ENCODE measurements at places on chromosomes 1 and 21.

DNA sequence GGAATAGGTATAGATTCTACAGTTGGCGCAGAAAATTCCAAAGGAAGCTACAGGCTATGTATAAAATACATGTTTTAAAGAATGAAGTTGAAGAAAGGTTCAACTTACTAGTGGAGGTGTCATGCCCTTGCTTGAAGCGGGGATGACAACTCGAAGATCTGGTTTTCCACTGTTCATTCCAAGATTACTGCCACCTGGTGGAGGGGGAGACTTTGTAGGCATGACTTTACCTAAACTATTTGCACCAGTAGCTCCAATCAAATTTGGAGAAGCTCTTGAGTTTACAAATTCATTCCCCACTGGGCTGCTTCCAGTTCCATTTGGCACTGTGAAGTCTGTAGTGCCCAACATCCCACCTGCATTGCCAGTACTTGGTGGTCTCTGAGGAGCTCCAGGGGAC, 81.7 kb downstream of the AXDND1 start:
- DNase-seq = no peak

DNA sequence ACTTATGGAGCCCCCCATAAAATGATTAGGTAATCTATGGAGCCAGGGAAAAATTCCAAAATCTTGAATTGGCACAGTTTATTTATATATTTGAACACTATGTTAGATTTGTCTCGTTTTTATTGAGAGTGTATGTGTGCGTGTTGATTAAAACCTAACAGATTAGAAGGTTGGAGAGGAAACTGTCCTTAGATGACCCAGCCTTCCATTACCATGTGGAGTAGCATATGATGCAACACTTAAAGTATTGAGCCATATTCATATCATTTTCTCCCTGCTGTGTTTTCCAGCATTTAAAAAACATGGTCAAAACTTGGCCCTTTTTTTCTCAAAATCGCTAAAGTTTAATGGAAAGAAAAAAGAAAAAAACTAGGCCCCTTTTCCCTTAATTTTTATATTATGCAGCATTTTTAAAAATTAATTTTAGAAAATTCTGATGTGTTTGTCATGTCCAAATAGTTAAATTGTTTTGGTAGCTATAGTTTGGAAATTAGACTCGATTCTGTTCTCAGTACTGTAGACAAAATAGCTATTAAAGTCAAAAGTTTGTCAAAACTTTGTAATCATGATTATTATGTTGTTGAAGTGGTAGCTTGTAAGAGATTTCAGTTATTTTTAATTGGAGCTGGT, 2.3 kb downstream of the LRRC8D start:
- DNase-seq = no peak

GRCh38 chr1:113811156-113811887, 954 bp downstream of the RSBN1 start:
- no peak for DNase-seq

GRCh38 chr1:163191301-163191700, 11.4 kb downstream of the RGS5 start:
- DNase-seq = no peak

DNA sequence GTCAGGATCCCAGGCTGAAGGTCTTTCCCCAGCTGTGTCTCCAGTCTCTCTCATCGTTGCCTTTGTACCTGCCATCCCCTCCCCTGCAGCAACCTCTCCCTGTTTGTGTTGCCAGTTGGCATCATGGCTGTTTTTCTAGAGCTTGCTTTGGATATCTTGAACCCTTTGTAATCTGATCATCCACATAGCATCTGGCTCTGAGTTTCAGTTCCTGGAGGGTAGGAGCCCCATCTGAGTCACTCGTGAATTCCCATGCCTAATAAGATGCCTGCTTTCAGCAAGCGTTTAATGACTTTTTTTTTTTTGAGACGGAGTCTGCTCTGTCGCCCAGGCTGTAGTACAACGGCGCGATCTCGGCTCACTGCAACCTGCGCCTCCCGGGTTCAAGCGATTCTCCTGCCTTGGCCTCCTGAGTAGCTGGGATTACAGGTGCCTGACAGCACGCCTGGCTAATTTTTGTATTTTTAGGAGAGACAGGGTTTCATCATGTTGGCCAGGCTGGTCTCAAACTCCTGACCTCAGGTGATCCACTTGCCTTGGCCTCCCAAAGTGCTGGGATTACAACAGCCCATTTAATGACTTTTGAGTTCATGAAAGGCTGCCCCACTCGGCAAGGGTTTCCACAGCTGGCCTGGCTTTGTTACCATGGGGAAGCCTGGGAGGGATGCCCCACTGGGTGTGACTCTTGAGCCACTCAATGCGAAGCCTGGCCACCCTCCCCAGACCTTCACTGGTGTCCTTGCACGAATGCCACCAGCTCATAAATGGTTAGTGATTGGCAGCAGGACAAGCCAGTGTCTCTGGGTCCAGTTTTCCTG, 11.9 kb downstream of the ALPL start:
- DNase-seq = no peak

DNA sequence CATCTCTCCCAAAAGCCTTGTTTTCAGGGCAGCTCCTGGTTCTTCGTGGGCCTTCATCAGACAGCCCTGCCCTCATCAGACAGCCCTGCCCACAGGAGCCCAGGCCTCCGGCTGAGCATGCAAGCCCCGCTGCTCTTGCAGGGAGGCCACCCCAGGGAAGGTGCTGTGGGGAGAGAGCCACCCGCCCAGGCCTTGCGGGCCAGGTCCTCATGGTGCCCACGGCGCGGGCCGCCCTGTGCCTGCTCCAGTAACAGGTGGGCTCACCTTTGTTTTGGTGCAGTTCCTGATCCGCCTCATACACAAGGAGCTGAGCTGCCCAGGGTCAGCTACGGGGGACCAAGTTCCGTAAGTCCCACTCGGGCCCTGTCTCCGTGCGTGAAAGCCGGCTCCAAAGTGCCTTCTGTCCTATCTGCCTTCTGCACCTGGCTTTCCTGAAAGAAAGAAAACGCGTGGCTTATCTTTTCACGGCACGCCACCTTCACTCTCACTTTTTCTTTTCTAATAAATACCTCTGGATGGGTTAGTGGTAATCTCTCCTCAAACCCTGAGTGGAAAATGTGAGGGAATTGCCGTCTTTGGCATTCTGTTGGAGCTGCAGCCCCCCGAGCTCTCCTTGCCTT, 65.9 kb downstream of the SLC37A1 start:
- no peak for DNase-seq

GRCh38 chr1:170576980-170577379, 45.0 kb downstream of the GORAB start:
- no peak for DNase-seq

- DNase-seq = no peak
Observed at GRCh38 chr1:60054374-60054773, 19.2 kb downstream of the C1orf87 start.

GRCh38 chr1:227855687-227856086, 40.2 kb downstream of the PRSS38 start:
- no peak for DNase-seq

DNA sequence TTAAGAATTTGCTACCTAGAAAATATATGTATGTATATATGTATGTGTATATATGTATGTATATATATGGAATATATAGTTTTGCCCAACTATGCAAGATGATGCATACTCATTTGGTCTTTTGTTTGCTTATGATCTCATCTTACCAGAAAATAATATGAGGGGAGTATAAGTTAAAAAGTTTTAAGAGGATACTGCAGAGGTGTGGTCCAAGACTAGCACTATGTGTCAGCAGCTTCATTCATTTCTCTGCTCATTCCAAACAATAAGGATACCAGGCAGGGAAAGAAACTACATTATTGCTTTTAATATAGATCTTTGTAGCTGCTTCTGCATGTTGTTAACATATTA, 22.8 kb downstream of the RCOR3 start:
- no peak for DNase-seq
